Motor neuron (in vitro differentiated cells): ENCODE measurements at places on chromosomes 7 and 10.

GRCh38 chr7:4065190-4065589 is 616.9 kb upstream of the FOXK1 start:
- ATAC-seq: no peak

- ATAC-seq: peak; percentile 40
Measured at GRCh38 chr10:33039181-33039580, 81.2 kb upstream of the ITGB1 start.

GRCh38 chr7:22896917-22897316 is 74.3 kb upstream of the TOMM7 start:
- ATAC-seq: no peak

- ATAC-seq: no peak
Measured at GRCh38 chr10:84241185-84241790, at the start of gene LRIT1. LRIT1 (minus strand) TSS chr10:84241546; CDS start chr10:84241439, 107 bp downstream.

- ATAC-seq: no peak
Measured at GRCh38 chr7:106839511-106839910, 25.6 kb upstream of the PIK3CG start.

GRCh38 chr7:1536743-1537534 is 6.4 kb downstream of the MAFK start:
- peak; percentile 72 for ATAC-seq

DNA sequence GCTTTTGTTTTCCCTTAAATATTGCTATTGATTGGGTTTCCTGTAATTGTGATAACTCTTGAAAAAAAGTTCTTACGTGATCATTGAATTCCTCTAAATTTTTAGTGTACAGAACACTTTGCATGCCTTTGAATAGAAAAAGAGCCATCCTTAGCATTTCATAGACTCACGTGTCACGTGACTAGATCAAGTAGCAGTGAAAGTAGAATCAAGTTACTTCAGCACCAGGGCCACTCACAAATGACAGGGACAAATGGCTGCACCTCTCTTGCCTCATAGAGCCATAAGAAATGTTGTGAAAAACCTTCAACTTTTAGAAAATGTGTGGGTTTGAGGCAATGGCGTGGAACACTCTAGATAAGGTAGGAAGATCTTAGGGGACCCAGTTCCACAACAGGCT is 203.8 kb downstream of the ZEB1 start:
- no peak for ATAC-seq

- ATAC-seq: no peak
Measured at GRCh38 chr10:101008823-101009423, 9.3 kb downstream of the LZTS2 start.

DNA sequence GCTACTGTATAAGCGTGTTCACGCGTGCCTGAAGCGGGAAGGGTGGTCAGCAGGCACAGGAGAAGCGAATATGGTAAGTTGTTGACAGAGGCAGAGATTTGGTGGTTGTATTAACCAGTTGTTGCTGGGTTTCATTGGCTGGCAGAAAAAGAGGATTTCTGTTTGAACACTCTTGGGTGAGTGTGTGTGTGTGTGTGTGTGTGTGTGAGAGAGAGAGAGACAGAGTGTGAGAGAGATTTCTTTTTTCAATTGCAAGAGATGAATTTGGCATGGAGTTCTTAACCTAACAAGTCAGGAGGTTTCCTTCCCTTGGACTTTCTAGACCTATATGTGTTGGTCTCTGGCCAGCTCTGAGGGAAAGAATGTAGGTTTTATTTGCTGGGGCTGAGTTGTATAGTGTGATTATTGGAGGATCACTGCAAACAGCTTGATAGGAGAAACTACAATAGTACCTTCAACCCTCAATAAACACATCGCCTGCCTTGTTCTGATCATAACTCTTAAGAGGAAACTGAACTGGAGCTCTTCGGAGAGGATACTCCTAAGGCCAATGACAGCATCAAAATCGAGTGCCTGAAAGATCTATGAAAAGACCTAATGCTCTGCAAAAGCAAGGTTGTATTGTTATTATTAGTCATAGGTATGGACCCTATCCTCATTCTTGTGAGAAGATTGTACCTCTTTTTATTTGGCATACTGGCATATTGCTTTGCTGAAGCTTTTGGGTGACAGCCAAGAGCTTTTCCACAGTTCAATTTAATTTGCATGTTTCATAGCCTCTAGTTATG is 1.2 kb downstream of the MCU start:
- no peak for ATAC-seq

DNA sequence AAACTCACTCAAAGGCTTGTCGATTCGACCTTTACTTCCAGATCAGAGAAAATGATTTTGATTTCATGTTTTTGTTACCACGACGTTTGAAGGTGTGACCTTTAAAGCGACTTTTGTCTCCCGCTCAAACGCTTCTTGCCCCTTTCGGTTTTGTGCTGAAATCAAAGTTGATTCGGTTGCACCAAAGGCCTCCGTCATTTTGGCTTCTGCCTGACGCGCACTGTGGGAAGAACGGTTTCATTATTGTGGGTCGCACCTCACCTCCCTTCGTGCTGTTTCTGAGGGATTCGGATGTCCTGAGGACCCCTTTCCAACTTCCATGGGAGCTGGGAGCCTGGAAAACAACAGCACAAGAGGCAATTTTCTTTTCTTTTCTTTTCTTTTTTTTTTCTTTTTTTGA is 176.9 kb downstream of the DNAJB6 start:
- ATAC-seq: no peak

DNA sequence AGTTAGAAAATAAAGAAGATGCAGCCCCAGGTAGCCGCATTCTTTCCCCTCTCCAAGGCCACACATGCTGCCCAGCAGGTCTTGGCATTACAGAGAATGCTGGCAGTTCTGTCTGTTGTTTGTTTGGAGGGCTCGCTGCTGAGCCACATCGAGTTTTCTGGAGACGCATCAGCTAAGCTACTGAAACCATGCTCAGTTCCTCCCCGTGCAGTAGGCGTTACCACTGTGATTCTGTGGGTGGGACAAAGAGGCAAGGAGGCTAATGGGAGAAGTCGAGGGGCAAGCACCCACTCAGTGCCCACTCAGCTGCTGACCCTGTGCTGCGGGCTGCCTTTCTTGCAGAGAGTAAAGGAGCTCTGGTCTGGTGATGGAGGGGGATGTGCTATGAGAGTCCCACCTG is 15.5 kb upstream of the GTPBP4 start:
- no peak for ATAC-seq

GRCh38 chr10:97737770-97738265 is 890 bp downstream of the ZFYVE27 start:
- ATAC-seq: no peak

GRCh38 chr10:86366033-86366901 is at the start of gene GRID1:
GRID1 (minus strand) TSS chr10:86366795.
- ATAC-seq: peak; percentile 72

- no peak for ATAC-seq
Measured at GRCh38 chr10:104067525-104067924, 18.2 kb downstream of the COL17A1 start.

GRCh38 chr7:134618756-134619530 is 27.7 kb upstream of the BPGM start:
- no peak for ATAC-seq

GRCh38 chr10:95791425-95791979 is 35.5 kb downstream of the ENTPD1 start:
- ATAC-seq: no peak

DNA sequence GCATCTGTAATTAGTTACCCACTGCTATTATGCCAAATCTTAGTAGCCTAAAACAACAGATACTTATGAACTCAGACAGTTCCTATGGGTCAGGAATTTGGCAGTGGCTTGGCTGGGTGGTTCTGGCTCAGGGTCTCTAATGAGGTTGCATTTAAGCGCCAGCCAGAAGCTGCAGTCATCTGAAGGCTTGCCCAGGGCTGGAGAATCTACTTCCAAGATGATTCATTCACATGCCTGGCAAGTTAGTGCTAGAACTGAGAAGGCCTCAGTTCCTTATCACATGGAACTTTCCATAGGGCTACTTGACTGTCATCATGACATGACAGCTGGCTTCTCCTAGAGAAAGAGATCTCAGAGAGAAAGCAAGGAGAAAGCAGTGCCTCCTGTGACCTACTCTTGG is 121.3 kb downstream of the AVL9 start:
- no peak for ATAC-seq

DNA sequence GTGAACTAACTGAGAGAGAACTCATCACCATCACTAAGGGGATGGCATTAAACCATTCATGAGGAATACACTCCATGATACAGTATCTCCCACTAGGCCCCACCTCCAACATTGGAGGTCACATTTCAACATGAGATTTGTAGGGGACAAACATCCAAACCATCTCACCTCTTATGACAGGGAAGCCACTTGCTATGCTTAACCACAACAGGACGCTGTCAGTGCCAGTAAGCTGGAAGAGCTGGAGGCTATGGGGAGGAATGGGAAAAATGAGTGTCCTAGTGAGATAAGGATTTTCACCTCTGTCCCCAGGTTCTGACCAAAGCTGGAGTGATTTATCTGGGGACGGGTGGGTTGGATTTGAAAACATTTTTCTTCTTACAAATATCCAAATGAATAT is 17.6 kb downstream of the PLCE1 start:
- ATAC-seq: no peak

GRCh38 chr10:125779403-125780327 is 4.0 kb upstream of the MMP21 start:
- no peak for ATAC-seq

GRCh38 chr10:51459476-51459875 is 239.9 kb downstream of the CSTF2T start:
- ATAC-seq: no peak

DNA sequence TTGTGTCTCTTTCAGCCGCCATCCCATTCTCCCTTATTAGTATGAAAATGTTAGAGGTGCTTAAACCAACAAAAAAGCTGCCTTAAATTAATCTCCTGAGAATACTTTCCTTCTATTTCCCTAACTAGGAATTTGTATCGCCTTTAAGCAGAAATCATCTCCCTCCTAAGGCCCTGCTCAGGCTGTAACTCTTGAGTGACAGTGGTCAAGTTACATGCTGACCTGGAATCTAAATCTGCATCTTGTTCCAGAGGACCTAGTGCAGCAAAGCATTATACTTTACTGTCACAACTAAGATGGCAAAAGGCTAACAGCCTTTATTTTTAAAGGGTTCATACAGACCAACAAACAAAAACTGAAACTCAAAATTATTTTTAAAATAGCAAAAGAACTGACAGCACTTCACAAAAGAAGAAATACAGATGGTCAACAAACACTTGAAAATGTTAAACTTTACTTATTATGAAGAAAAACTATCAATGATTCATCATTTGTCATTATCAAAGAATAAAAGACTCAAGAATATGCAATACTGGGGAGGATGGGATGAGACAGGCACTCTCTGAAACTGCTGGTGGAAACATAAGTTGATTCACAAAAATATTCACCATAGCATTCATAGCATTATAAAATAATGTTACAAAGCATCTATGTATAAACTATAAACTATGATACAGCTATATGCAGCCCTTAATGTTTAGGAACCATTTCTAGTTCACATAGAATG is 11.0 kb downstream of the CYREN start:
- peak; percentile 24 for ATAC-seq

GRCh38 chr7:82419200-82419599 is 24.4 kb downstream of the CACNA2D1 start:
- no peak for ATAC-seq

DNA sequence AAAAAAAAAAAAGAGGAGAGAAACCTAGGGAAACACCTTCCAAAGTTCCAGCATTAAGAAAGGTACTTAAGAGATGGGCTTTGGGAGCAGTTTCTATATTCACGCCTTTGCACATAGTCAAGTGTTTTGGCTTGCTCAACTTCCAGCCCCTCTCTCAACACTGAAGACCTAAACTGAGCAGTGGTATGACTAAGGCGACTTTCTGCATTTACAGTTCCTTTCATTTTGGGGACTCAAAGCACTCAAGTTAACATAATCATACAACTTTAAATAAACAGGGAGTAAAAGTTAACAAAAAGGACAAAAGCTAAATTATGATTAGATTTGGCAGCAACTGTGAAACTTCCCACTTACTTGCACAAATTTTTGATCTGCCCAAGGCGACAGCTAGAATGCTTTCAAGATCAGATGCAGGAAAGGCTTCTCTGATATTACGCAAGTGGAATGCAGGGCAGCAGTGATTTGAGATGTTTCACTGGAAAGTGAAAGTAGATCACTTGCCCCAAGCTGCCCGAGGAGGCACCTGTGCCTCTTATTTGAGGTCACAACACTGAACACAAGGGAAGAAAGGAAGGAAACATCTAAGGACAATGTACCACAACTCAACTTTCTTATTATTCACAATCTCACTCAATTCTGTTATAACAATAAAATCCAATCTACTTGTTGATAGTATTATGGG is 199.5 kb downstream of the SKAP2 start:
- no peak for ATAC-seq

- ATAC-seq: no peak
Measured at GRCh38 chr10:132272231-132272971, 35.3 kb downstream of the STK32C start.

GRCh38 chr7:17150018-17150417 is 148.4 kb upstream of the AHR start:
- ATAC-seq: no peak

- ATAC-seq: no peak
Measured at GRCh38 chr7:122269241-122269640, 35.3 kb downstream of the FEZF1 start.

- no peak for ATAC-seq
Measured at GRCh38 chr10:3776796-3777571, 8.0 kb downstream of the KLF6 start.

- ATAC-seq: no peak
Measured at GRCh38 chr10:70649526-70649925, 22.8 kb upstream of the ADAMTS14 start.

DNA sequence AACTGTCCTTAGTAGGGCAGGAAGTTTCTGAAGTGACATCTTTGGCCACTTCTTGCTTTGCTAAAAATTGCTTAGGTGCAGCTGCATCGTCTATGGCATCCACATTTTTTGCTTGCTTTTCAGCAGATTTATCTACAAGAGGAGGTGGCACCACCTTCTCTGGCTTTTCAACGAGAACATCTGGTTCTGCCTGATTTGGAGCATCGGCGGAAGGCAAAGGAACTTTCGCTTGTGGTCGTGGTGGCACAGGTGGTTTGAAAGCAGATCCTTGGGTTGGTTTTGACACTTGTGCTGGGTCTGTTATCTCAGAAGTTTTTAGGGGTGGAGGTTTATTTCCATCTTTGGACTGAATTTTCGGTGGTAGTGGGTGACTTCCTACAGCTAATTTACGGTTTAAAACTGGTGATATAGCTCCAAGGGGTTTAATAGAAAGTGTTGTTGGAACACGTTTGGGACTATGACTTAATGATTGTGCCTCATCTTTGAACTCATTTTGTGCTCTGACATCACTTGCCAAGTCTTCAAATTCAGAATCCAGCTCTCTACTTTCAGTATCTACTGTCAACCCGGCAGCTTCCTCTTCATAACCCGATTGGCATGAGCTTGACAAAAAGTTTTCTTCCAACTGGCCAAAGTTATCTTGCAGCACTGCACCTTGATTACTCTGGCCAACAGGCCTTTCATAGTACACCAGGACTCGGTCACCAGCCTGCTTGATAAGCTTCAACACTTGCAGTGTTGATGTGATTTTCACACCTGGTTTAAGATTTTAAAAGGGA is 44.0 kb downstream of the SLC18A2 start:
- ATAC-seq: no peak

- ATAC-seq: no peak
Measured at GRCh38 chr10:112570585-112570984, 123.6 kb downstream of the VTI1A start.
